Kidney tubule cell (primary cell): ENCODE measurements at places on chromosomes 7 and 10.

- DNase-seq = peak; percentile 93
These were observed 128.4 kb downstream of the BICC1 start for GRCh38 chr10:58641095-58641531.

- no peak for DNase-seq
These were observed 16.2 kb downstream of the RBP3 start for GRCh38 chr10:47364366-47364765.

DNA sequence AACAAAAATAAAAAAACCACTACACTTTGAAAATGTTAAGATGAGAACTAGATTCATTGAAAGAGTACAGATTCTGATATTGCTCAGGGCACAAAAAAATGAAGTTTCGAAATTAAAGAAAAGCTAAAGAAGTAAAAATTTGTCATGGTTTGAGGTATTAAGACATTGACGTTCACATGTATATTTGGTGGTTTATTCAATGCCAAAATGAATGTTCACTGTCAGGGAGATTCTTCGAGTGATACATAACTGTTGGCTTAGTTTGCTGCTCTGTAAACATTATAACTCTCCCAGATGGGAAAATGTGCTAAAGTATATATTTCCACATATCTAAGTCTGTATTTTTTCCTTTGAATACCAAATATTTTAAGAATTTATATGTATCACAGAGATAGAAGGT is 345.0 kb downstream of the SEMA3D start:
- DNase-seq = no peak

DNA sequence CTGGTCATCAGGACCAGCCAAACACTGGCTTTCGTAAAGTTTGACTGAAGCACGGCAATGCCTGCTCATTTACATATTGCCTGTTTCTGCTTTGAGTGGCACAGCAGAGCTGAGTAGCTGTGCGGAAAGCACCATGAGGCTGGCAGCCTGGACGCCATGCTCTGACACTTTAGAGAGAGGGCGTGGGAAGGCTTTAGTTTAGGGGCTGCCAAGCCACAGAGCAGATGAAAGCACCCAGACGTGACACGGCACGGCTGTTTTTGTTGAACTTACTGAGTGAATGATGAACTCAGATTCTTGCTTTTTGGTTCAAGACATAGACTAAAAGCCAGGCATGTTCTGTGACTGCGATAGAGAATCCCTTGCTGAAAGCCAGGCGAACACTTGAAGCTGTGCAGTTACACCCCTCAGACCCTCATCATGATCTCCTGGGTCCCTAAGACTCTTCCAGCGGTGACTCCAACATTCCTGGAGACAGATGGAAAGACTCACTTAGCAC is 182.1 kb downstream of the ZMYND11 start:
- peak; percentile 8 for DNase-seq

DNA sequence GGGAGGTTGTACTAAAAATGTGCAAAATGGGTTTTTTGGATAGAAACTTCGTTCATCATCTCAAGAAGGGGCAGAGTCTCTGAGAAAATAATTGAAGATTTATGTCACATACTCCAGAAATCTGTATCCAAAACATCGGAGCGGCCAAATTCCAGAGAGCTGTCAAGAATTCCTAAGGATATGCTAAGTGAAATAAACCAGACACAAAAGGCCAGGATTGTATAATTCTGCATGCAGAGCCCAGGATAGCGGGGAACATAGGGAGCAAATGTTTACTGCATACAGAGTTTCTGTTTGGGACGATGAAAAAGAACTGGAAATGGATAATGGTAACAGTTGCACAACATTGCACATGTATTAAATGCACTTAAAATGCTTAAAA is 224.2 kb upstream of the AUTS2 start:
- DNase-seq = no peak

DNA sequence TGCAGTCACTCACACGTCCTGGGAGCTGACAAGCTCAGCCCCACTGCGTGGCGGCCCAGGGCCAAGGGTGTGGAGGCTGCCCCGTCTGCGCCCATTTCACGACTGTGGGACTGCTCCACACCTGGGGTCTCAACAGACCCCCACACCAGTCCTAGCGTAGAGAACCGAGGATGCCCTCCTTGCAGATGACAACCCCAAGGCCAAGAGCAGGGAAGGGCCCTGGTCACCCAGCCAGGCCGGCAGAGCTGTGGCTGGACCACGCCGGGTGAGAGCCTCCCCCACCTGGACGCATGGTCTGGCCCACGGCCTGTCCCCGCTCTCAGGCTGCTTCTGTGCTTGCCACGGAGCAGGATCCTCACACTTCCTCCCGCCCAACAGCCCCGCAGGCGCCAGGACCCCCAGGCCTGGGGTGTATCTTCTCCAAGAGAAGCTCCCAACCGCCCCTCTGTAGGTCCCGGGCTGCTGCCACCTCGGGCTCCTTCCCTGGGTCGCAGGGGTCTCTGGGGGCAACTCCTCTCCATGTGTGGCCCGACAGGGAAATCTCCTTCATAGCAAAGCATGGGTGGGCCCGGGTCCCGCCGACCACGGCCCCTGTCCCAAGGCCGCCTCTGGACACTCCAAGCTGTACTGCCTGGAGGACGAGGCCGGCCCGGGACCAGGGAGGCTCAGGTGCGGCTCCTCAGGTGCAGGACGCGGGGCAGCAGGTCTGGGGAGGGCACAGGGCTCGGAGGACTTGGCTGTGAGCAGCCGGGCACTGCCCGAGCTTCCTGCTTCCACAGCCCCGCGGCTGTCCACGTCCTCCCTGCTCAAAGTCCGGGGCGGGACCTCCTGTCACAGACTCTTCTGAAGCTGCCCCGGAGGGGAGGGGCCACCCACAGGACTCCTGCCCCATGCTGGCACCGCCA is 88.8 kb downstream of the FOXL3 start:
- peak; percentile 65 for DNase-seq

- DNase-seq = peak; percentile 26
These were observed 30.9 kb downstream of the NACAD start for GRCh38 chr7:45057878-45058277.

- no peak for DNase-seq
These were observed 12.5 kb downstream of the NOBOX start for GRCh38 chr7:144391014-144391413.

- peak; percentile 66 for DNase-seq
These were observed 71.7 kb downstream of the ICA1 start for GRCh38 chr7:8190119-8190895.
